ENCODE measurements at places on chromosomes 4 and X.

- DNase-seq, result no peak
These were observed 128.1 kb upstream of the STK26 start for GRCh38 chrX:131894995-131895394.

DNA sequence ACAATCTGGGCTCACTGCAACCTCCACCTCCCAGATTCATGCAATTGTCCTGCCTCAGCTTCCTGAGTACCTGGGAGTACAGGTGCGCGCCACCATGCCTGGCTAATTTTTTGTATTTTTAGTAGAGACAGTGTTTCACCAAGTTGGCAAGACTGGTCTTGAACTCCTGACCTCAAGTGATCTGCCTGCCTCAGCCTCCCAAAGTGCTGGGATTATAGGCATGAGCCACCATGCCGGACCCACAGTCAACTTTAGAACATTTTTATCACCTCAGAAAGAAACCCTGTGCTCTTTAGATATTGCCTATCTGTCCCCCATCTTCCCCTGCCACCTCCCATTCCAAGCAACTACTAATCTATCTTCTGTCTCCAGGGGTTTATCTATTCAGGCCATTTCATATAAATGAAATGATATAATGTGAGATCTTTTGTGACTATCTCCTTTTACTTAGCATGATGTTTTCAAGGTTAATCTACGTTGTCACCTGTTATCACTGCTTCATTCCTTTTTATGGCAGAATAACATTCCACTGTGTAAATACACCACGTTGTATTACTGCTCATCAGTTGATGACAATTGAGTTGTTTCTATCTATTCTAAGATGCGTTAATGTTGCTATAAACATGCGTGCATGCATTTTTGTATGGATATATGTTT is 44.3 kb upstream of the GALNT7 start:
- DNase-seq, result no peak

DNA sequence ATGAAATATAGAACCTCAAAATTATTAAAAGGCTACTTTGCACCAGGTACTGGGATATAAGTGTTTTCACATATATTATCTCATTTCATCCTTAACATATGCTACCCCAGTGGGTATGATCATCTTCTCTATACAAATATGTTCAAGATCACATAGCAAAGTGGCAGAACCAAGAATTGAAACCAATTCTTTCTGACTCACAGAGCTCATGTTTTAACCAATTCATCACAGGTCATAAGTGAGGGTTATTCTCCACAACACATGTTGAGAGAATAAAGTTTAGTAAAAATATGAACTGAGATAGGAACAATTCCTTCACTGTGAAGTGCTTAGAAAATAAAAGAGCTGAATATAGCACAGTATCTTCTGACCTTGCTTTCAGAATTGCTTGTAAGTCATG is 442.9 kb upstream of the RASGEF1B start:
- no peak for DNase-seq

DNA sequence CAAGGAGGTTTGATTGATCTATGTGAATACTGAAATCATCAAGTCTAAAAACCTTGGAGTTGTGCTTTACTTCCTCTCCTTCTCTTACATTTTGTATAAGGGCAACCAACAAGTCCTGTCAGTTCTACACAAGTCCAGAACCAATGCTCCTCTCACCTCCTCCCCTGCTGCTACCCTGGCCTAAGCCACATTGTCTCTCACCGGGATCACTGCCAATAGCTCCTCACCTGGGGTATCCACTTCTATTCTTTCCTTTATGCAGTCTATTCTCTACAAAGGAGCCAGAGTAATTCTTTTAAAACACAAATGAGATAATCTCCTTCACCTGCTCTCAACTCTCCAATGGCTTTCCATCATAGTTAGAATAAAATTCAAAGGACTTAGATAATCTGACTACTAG is 13.3 kb upstream of the ARHGEF6 start:
- DNase-seq, result no peak

- DNase-seq, result no peak
These were observed 169.0 kb downstream of the ZNF330 start for GRCh38 chr4:141389649-141390048.

- DNase-seq, result no peak
These were observed 4.9 kb downstream of the CHRNA9 start for GRCh38 chr4:40340030-40340429.

DNA sequence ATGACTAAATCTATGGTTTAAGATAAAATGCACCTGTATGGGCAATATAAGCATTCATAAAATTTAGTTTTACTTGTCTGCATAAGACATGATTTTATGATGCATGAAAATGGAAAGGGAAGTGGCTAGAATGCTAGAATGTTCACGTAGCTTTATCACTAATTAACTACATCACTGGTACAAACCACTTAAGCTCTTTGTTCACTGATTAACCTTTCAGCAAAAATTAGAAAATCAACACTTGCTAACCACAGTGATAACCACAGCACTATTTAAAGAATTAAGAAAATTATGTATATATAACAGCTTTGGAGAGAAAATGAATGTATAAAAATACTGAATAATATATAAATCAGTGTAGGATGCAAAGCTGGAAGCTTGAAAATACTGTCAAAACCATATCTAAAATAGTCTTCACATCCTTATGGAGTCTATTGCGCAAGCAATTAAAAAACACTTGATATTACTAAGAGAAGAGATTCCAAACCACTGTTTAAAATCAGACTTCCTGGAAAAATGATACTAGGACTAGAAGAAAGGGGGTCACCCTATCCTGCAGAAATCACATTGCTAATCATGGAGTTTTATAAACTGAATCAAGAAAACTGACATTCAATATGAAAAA is 51.9 kb downstream of the EFHC2 start:
- no peak for DNase-seq

GRCh38 chr4:37567836-37568235 is 118.3 kb downstream of the RELL1 start:
- DNase-seq, result no peak

DNA sequence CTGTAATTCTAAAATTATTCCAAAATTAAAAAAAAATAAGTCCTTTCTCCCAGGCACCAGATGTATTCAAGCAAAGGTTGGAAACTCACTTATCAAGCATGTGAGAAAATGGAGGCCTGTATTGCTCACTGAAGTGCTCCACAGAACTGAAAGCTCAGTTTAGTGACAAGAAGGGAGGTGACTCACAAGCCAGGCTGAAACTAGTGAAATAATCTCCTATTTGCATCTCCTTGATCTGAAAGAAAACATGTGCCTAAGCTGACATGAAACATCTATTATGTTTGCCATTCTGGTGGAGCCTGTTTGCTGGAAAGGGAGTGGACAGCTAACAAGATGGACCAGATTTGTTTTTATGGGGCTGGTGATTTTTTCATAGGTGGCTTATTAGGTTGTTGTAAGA is 54.0 kb upstream of the AMELX start:
- no peak for DNase-seq

DNA sequence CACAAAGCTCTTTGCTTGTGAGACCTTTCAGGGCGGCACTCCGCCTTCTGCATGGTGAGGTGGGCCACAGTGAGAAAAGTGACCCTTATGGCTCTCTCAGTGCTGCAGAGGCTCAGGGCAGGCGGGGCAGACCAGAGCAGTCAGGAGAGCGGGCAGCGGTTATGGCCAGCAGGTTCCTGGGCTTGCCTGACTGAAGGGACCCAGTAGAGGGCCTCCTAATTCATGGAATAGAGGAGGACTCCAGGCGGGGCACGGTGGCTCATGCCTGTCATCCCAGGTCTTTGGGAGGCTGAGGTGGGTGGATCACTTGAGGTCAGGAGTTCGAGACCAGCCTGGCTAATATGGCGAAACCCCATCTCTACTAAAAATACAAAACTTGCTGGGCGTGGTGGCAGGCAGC is 91.4 kb downstream of the CLNK start:
- DNase-seq, result no peak

GRCh38 chr4:1598206-1599025 is 85.7 kb downstream of the FAM53A start:
- DNase-seq, result no peak

GRCh38 chr4:76059750-76060149 is 14.8 kb upstream of the ART3 start:
- no peak for DNase-seq

GRCh38 chr4:139853309-139853708 is 187.7 kb downstream of the MGST2 start:
- no peak for DNase-seq

- no peak for DNase-seq
These were observed 158.4 kb downstream of the CHIC2 start for GRCh38 chr4:53905941-53906377.

- no peak for DNase-seq
These were observed 30.3 kb upstream of the UTP14A start for GRCh38 chrX:129875669-129876068.

DNA sequence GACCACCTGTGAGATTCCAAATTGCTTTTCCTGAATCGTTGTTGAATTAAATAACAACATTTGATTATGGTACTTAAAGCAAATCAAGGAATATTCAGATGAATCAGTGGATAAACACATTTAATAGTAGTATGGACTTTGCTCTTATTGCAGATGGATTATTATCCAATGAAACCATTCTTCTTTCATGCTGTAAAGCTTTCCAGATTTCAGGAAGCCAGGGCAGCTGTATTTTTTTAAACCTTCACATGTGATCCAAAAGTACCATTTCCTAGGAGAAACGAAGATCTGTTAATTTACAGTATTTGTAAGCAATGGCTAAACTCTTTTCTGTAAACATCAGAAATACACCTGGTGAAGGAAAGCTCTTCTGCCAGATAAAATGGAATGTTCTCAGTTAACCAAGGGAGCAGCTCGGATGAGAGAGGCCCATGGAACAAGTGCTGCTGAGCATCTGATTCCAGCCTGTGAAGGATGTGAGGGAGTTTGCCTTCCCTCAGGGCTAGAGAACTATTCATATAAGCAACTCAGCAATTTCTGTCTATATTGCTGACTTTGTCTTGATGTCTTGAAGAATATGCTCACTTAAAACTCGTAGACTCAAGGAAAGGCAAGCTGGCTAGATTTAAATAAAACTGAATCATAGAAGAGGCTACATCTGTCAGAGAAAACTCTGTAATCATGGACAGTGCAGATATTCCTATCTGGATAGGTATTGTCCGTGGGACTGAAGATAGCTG is 94.4 kb upstream of the LIMCH1 start:
- DNase-seq, result no peak

DNA sequence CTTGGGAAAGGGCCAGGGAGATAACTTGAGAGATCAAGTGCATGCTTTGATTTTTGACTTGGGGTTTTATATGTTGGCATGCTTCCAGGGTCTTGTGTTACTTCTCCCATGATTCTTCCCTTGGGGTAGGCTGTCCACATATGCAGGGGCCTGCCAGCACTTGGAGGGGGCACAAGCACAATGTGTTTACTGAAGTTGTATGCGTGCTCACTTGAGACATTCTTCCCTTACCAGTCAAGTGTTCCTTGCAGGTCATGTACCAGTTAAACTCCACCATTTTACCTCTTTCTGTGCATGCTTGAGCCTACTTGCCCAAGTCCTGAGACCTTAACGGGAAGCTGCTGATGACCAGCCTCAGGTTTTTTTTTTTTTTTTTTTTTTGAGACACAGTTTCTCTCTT is 1880.5 kb downstream of the ARAP2 start:
- DNase-seq, result no peak

DNA sequence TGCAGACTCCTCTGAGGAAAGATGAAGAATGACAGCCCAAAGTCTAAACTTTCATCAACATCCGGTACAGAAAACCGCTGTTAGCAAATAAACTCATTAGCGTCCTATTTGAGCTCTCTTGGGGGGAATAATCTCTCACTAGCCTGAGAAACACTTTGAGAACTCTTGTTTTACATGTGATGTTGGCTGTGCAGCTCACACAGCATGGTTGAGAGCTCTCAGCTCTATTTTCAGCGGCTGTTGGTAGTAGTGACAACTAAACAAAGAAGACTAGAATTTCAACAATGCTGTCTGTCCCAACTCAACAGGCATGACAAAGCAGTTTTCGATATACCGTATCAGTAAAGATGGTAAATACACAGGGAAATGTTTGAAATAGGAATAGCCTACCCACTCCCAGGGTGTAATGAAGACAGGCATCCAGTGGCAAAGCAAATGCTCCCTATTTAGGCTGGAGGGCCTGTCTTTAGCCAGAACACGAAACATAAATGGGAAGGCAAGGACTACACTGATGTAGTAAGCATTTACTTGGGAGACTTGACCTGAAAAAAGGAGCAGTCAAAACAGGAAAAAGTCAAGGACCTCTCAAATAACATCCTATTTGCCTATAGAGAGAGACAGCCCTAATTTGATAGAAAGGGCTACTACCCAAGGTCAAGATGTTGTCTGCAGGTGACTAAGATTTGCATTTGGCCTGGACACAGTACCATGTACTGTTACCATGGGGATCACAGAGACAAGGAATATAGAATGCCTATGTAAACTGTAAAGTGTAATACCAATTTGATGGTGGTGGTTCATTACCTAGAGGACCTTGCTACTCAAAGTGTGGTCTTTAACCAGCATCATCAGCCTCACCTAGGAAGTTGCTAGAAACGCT is 60.4 kb downstream of the PPEF2 start:
- no peak for DNase-seq

DNA sequence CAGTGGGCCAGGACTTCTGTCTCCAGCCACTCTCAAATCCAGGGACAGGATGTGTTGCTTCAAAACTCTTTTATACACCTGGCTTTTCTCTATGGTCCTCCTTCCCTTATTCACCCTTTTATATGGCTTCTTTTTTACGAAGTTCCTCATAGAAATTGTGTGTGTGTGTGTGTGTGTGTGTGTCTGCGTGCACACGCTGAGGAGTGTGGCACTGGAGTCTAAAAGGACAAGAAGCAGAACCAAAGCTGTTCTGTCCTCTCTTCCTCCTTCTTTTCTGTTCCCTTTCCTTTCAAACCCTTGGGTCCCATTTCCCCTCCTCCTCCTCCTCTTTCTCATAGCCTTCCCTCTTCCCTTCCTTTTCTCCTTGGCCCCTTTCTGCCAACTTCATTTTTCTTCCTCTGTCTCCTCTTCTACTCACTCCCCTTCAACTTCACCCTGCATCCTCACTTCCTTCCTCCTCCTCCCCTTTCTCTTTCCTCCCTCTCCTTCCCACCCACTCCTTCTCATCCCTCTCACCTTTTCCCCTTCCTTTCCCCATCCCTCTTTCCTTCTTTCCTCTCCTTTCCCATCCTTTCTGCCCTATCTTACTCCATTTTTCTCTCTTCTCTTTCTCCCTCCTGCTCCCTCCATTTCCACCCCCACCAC is 360.5 kb downstream of the MID1IP1 start:
- DNase-seq, result no peak

DNA sequence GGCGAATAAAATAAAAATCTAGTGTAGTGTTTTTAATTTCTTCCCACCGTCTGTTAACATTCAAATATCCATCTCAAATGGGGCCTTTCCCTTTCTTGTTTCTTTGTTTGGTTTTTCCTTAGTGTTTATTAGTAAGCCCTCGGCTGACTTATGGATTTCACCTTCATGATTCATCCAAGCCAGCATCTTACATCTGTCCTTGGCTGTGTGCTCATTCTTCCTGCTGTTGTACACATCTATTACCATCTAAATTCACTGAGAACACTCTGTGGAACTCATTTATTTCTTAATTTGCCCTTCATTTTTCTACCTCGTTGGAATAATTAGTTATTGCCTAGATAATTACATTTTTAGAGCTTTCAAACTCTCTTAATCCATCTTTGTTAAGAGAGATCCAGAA is 84.9 kb downstream of the SPCS3 start:
- no peak for DNase-seq

Measured in stimulated activated naive B cell treated with anti-CD40 and anti-IgM and Interleukin-4, amounts not matched to agents 10 μg/mL and 1 μg/mL and 100 μg/mL, for 72 hours (primary cell).